ENCODE measurements at places on chromosomes 16 and 17.

DNA sequence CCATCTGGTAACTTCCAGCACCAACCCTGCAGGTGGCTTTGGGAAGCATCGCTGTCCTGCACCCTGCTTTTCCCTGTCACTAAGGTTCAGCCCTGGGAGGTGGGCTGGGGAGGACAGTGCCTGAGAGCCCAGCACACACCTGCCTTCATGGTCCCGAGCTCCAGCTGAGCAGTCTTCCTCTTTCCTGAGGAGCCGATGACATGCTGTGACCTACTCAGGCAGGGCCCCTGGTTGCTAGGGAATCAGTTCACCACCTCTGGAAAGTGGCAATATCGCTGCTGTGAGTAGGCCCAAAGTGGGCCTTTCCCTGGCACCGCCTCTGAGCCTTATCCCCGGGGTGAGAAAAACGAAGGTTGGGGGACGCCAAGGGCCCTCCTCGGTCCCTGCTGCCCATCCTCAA lies 17.9 kb downstream of the ST3GAL2 start:
- no peak for DNase-seq

DNA sequence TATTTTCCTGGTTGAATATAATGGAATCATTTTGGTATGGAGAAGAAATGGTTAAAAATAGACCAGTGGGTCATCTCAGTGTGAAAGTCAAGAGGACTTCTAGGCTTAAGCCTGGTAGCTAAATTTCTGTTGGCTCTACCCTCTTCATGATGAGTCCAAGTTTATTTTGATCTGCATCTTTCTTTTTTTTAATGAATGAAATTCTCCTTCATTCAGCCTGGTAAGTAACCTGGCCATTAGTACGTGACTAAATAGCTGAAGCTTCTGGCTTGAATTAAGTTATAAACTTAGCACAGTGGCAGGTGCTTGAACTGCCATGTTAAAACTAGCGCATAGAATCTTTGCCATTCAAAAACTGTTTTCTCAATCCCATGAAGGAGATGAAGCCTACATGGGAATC lies 28.0 kb downstream of the NF1 start:
- no peak for DNase-seq

DNA sequence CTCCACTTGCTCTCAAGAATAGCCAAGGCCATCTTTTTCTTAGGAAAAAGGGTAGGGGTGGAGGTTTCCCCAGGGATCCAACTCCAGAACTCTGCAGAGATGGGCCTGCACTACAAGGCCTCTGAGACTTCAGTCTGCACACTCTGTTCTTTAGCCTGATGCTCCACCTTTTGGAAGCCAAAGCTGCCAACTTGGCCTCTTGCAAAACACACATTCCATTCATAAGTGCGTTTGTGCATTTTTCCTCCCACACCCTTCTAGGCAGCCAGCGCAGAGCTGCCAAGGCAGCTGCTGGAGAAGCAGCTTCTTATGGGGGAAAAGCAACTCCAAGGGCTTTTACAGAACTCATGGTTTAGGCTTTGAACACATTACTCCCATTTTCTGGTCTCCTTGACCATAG lies 45.3 kb downstream of the REXO5 start:
- DNase-seq = no peak

DNA sequence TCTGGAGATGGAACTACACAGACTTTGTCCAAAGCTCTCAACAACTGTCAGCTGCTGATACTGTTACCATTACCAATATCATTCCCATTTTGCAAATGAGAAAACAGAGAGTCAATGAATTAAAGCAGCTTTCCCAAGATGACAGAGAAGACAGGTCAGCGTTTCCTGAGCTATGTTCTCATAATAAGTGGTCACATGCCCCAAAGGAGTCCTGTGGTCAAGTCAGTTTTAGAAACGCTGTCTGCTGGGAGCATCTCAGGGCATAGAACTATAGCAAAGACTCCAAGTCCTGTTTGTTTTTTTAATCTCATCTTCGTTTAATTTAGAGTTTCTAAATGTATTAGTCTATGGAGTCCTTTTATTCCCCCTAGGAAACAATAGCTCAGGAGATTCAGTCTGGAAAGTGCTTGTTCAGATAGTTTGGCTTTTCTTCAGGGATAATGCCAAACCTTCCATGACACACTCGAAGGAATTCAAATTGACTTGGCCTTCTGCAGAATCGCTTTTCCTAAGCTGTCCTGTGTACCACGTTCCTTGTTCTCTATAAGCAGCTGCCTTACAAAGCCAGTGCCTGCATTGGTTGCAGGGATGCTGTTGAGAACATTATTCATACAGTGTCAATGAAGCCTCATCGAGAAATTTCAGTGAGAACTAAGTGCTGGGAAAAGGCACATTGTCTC lies 12.1 kb downstream of the CCDC42 start:
- DNase-seq = no peak

GRCh38 chr17:7873051-7873450 lies 15.2 kb downstream of the CYB5D1 start:
- DNase-seq = no peak

DNA sequence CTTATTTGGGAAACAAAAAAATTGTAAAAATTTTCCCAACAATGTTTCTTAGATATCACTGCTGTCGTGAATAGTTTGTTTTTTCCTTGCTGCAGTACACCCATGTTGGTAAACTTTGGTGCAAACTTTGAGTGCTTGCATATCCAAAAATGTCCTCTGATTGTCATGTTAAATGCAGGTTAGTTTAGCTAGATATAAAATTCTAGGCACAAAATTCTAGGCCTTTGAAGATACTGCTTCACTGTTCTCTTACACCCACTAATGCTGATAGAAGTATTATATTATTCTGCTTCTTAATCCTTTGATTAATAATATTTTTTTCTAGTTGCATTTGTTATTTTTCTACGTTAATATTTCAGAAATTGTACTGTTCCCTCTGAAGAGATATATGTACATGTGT lies 16.1 kb downstream of the TOM1L1 start:
- no peak for DNase-seq

DNA sequence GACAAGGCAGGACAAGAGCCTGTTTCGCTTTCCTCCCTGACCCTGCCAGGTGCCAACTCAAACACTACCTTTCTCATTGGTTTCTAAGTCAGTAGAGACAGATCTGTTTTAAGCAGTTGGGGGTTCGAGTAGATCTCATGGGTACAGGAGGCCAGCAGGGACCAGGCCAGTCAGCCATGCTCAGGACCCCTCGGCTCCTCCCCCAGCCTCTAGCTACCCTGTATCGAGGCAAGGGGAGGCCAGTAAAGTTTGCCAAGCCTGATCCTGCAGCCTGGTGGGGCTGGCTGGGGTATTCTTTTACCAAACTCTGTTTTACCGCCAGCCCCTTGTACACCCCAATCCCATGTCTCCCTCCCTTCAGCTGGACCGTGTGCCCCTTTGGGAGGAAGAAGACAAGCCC lies 26.6 kb downstream of the OR1D5 start:
- DNase-seq = no peak
